Stimulated activated CD8-positive, alpha-beta memory T cell treated with anti-CD3 and anti-CD28 coated beads, Interleukin-7, amount 100 ng/mL, for 24 hours (primary cell): ENCODE measurements at places on chromosomes 2 and 18.

DNA sequence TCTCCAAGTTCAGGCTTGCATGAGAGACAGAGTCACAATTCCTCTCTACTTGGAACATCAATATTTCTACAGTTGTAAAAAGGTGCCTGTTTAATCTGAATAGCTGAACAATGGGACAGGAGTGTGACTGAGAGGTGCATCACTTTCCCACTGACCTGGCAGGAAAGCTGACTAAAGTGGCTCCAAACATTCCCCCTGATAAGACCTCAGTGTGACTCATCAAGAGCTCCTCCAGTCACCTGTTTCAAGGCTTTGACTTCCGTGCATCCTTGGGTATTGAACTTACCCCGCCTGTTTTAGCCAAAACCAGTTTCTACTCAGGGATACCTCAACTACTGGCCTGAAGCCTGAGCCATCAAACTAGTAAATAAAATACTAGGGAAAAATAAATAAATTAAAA is 453.9 kb upstream of the DDX18 start:
- DNase-seq, result no peak

- no peak for DNase-seq
These were observed 95.5 kb upstream of the LRATD1 start for GRCh38 chr2:14536976-14537375.

- no peak for DNase-seq
These were observed 56.0 kb upstream of the RPL31 start for GRCh38 chr2:100945930-100946607.

GRCh38 chr2:127479866-127480743 is 46.2 kb downstream of the IWS1 start:
- DNase-seq, result no peak

- no peak for DNase-seq
These were observed 73.4 kb upstream of the ST8SIA3 start for GRCh38 chr18:57278933-57279332.

DNA sequence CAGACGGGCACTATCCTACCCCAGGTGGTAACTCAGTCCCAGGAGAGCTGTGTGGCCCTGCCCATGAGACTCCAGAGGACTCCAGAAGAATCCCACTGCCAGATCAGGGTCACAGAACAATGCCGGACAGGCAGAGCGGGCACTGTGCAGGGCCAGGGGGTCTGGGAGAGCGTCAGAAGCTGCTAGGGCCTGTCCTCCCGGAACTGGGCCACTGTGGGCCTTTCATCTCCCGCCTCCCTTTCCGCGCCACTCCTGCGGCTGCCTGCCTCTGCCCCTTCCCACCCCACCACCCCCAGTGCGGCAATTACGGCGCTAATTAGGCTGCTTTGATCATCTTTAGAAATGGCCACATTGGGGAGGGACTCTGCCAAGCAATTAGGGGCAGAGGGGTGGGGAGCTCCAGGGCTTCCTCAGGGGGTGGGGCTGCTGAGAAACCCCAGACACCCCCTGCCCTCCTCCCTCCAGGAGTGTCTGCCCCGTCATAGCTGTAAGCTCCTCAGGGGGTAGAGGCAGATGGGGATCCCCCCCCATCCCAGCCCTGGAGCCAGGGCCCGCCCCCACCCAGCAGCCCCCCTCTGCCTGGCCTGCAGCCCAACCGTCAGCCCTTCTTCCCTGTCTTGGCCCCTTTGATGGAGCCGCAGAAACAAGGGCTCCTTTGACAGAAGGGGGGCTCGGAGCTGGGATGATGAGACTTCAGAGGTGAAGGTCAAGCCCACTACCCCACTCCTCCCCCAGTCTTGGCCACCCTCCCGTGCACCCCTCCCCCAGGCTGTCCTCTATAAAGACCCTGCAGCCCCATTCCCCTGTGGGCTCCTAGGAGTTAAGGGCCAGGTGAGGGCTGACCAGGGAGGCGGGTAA is at the start of gene PRSS56:
Gene PRSS56, plus strand, starts transcription at position 808 of the 858 bp plus-strand sequence. CDS start 211 bp downstream, outside the sequence.
- no peak for DNase-seq

- DNase-seq, result no peak
These were observed 15.1 kb downstream of the GMCL1 start for GRCh38 chr2:69844560-69844959.
